Activated CD4-positive, CD25-positive, alpha-beta regulatory T cell treated with anti-CD3 and anti-CD28 coated beads, Interleukin-2, amount 50 U/mL, for 72 hours (primary cell): ENCODE measurements at places on chromosomes 6 and 20.
A peak's percentile ranks its signal among the peaks of the same experiment; 100 is the strongest.

DNA sequence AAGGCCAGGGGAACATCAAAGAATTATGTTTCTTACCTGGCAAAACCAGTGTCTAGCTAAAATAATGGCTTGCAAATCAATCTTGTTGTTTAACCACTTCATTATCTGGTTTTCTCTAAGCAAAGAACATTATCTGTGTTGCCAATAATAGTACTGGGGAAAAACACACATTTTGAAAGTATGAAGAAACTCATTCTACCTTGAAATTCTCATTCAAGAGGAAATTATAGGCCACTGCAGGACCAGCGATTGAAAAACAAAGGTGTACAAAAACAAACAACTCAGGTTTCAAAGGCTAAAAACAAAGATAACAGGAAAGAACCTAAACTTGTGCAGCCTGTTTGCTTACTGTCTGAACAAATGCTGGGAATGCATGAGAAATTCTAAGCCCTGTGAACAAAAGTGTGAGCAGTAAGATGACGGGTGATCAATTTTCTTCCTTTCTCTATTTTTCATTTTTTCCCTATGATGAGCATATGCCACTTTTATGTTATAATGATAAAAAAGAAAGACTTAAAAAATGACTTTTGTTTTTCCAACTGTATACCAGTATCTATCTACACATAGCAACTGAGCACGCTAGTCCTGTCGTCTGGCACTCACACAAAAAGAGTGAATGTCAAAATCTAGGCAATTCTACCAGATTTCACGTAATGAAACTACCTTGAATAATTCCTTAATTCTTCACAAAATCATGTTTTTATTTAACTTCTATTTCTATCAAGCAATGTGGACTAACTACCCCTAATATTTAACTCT is 117.9 kb downstream of the SGK1 start:
- DNase-seq: no peak

- DNase-seq: no peak
Observed at GRCh38 chr6:105892577-105893262, 193.4 kb upstream of the PRDM1 start.

DNA sequence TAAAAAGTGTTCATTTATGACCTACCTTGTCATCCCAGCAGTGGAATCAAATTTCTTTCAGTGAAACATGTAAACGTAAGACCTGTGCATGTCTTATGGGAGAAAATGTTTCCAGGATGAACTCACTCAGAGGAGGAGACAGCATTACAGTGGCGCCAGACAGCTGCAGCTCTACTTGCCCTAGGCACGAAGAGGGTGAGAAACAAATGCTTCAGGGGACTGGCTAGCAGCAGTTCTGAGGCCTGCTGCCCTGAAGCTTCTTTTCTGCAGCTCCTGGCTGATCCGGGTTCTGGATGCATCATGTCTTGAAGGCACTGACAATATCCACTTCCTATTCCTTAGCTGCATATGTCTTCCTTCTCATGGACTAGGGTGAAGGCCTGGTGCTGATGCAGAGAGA is 120.2 kb downstream of the QRSL1 start:
- DNase-seq: no peak

GRCh38 chr6:123770247-123770949 is 33.3 kb upstream of the NKAIN2 start:
- no peak for DNase-seq

- peak; percentile 80 for DNase-seq
Observed at GRCh38 chr6:36340618-36341454, 4.1 kb upstream of the BNIP5 start.

DNA sequence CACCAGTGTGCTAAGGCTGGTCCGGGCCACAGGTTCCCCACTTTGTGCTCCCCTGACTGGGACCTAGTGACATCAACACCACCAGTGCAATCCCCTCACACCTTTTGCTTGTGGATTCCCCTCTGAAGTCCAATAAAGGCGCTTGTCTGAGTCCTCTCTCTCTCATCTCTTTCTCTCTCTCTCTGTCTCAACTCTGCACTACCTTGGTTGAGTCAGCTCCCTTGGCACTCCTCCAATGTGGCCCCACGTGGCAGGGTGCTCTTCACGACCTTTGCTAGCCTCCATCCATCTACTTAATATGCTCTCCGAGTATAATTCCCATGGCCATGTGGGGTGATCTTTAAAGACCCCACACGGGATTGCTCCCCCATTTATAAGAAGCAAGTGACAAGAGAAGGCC is 385.0 kb downstream of the CD83 start:
- DNase-seq: no peak

GRCh38 chr6:158158748-158159147 is 9.3 kb downstream of the SERAC1 start:
- DNase-seq: no peak

DNA sequence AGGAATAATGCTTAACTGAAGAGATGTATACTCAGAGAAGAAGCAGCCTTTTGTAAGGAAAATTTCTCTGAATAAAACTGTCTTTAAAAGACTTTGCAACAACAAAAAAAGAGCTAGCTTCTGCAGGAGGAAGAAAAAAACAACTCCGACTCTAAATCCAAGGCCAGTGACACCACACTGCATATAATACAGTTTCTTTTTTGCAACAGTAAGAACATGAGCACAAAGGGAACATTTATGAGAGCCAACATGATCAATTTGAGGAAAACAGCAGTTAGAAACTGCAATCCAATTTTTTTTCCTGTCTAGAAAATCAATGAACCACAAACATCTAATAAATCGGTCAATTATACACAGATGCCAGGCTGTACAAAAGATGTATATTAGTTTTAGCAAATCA is 42.9 kb upstream of the UST start:
- DNase-seq: no peak

- no peak for DNase-seq
Observed at GRCh38 chr20:43137160-43137559, 52.5 kb downstream of the PTPRT start.

DNA sequence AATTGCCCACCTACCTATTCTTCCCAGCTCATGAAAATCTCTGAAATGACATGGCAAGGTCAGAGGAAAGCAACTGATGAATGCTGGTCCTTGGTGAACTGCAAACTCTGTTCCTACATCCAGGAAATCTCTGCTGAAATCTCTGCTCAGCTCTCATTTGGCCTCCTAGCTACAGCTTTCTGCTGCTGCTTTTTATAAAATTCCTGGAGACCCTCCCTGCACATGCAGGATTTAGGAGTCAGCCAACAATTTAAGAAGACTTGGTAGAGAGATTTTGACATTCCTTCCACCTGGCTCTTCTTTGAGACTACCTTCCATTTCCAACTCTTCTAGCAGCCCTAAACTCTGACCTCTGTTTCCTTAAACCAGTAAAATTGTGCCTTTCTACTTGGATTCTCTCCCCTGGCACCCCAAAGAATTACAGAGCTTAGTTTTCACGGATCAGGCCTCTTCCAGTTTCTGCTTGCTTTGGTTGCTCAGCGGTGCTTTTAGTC is 55.5 kb downstream of the PDE7B start:
- DNase-seq: no peak

GRCh38 chr6:24157886-24158285 is 31.9 kb downstream of the NRSN1 start:
- DNase-seq: no peak

DNA sequence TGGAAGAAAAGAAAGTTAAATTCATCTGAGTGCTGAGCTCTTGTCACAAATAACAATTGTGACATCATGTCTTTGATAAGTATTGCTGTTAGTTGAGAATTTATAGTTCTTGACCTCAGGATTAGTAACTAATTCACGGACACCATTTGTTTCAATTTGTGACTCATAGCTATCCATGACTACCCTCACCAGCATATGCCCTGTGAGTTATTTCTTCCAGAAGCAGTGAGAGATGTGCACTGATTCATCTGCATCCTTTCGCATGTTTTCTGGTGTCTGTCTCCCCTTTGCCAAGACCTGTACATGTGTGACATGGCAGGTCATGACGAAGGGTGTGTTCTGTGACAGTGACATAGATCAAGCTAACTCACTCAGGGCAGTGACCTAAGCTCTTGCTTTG is 86.9 kb downstream of the SOBP start:
- no peak for DNase-seq

GRCh38 chr20:49704932-49705336 is 8.7 kb downstream of the B4GALT5 start:
- DNase-seq: no peak

- no peak for DNase-seq
Observed at GRCh38 chr6:44404022-44404714, 16.7 kb downstream of the CDC5L start.

GRCh38 chr20:48181261-48181935 is 396.1 kb upstream of the SULF2 start:
- no peak for DNase-seq

DNA sequence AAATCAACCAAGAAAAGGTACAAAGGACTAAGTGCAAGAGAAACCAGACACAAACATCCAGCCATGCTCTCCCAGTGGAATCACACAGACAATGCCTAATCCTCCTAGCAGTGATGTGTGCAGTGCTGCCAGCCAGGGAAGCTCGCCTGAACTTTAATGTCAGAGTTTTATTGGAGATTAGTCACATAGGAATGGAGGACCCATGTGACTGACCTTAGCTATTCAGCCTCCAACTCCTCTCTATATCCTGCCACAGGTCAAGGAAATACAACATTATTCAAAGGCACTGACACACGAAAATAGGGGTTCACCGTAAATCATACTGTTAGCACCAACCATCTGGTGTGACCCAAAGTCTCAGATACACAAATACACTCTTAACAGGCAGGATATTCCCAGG is 684.6 kb downstream of the DOK5 start:
- DNase-seq: no peak

DNA sequence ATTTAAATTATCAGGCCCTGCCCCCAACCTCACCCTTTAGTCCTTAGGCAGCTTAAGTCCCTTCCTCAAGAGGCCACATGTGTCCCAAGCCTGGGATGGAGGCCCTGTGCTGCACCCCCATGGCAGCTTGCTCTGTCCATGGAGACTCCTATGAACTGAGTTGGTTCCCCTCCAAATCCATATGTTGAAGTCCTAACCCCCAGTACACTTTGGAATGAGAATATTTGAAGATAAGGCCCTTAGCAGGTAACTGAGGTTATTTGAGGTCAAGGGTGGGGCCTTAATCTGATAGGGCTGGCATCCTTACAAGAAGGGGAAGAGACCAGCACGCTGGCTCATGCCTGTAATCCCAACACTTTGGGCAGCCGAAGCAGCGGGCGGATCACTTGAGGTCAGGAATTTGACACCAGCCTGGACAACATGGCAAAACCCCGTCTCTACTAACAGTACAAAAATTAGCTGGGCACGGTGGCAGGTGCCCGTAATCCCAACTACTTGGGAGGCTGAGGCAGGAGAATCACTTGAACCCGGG is 6.7 kb upstream of the BEND3 start:
- no peak for DNase-seq

GRCh38 chr6:137283940-137284810 is 65.0 kb upstream of the IFNGR1 start:
- DNase-seq: no peak

- DNase-seq: no peak
Observed at GRCh38 chr6:122817766-122818165, 28.7 kb downstream of the SMPDL3A start.

GRCh38 chr20:22597303-22597702 is 12.9 kb upstream of the FOXA2 start:
- DNase-seq: no peak

DNA sequence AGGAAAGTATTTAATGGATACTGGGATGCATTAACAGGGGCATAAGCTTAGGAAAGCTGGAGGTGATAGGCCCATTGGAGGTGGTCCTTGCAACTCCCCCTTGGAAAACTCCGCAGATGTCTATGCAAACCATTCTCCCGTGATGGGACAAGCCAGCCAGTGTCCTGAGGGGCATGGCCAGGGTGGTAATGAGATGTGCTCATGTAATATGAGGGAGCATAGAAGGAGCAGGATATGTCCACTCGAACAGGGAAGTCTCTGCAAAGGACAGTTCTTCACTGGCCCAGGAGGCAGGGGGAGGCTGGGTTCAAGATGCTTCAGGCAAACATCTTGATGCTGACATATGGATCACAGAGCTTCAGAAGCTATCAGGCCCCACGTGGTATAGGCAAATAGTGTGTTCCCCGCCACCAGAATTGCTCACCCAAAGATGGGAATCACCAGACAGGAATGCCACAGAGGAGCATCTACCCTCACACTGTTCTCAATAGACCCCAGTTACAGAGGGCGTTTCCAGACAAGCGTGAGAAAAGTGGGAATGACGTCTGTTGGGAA is 201.6 kb upstream of the CDH4 start:
- DNase-seq: no peak

DNA sequence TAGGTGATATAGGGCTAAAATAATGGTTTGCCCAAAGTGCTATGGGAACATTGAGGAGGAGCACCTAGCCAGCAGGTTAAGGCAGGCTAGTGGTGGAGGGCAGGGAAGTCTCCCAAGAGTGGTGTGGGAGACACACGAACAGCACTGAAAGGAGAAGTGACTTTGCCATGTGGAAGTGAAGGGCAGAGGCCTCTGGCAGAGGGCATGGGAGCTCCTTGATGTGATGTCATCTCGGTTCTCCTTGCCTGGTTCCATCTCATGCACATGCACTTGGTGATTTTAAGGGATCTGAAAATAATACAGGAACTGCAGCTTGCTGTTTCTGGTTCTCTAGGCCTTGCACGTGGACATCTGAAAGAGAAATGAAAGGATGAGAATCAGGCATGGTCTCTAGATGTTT is 4.7 kb upstream of the MAP3K4 start:
- DNase-seq: no peak

DNA sequence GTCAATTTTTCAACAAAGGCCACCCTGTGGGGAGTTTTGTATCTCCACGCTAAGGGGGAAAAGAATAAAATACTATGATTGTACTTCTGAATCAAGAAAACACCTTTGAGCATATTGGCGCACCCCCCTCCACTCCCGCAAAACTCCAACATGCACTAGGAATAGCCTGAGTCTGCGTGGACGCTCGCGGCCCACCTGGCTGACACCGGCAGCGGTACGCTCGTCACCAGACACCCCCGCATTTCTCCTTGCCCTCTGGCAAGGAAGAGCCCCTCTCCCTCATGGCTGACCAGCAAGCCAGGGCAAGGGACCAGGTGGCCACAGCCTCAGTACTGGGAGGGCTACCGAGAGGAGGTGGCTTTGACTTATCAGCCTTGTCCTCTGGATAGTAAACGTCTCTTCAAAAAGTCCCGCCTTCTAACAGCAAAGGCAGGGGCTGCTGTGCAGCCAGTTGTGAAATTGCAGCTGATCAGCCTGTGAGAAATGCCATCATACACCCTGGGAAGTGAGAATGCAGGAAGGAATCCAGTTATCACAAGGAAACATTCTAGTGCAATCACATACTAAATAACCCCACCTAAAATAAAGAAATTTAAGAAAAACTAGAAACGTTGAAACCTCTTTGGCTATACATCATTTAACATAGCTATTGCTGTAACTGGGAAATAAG is 84.2 kb downstream of the HUS1B start:
- DNase-seq: no peak

GRCh38 chr6:170277893-170278742 is 12.8 kb downstream of the DLL1 start:
- DNase-seq: no peak
